Stimulated activated CD8-positive, alpha-beta memory T cell treated with anti-CD3 and anti-CD28 coated beads, Interleukin-4, amount 100 ng/mL, for 4 hours (primary cell): ENCODE measurements at places on chromosomes 5 and 9.
A peak's percentile ranks its signal among the peaks of the same experiment; 100 is the strongest.

GRCh38 chr5:72477176-72477575 is 30.0 kb downstream of the ZNF366 start:
- no peak for DNase-seq

GRCh38 chr5:159933531-159934485 is 17.5 kb downstream of the ADRA1B start:
- DNase-seq = no peak

GRCh38 chr5:119275146-119275545 is 80.7 kb upstream of the TNFAIP8 start:
- DNase-seq = no peak

DNA sequence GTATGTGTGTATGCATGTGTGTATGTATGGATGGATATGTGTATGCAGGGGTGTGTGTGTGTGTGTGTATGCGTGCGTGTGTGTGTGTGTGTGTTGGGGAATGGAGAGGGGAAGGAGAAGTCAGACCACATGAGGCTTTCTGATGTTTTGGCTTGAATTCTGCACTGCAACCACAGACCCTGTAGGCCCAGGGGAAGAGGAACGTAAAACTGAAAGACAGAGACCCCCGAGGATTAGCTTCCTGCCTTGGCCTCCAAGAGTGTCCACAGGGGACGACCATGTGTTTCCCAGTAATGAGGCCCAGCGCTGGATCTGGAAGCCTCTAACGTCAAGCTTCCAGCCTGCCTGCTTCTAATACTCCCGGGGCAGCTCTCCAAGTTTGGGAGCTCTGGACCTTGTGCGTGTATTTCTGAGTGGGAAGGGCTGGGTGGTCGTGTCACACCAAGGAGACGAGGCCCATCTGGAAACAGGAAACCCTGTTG is 5.8 kb downstream of the DCANP1 start:
- no peak for DNase-seq

DNA sequence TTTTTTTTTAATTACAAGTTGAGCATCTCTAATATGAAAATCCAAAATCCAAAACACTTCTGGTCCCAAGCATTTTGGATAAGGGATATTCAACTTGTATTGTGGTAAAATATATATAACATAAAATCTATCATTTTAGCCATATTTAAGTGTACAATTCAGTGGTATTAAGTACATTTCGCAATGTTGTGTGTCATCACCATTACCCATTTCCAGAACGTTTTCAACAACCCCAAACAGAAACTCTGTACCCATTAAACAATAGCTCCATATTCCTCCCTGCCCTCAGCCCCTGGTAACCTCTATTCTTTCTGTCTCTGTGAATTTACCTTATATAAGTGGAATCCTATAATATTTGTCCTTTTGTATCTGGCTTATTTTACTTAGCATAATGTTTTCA is 24.9 kb downstream of the TICAM2 start:
- no peak for DNase-seq

- DNase-seq = no peak
Measured at GRCh38 chr9:119052339-119053030, 316.8 kb downstream of the BRINP1 start.

DNA sequence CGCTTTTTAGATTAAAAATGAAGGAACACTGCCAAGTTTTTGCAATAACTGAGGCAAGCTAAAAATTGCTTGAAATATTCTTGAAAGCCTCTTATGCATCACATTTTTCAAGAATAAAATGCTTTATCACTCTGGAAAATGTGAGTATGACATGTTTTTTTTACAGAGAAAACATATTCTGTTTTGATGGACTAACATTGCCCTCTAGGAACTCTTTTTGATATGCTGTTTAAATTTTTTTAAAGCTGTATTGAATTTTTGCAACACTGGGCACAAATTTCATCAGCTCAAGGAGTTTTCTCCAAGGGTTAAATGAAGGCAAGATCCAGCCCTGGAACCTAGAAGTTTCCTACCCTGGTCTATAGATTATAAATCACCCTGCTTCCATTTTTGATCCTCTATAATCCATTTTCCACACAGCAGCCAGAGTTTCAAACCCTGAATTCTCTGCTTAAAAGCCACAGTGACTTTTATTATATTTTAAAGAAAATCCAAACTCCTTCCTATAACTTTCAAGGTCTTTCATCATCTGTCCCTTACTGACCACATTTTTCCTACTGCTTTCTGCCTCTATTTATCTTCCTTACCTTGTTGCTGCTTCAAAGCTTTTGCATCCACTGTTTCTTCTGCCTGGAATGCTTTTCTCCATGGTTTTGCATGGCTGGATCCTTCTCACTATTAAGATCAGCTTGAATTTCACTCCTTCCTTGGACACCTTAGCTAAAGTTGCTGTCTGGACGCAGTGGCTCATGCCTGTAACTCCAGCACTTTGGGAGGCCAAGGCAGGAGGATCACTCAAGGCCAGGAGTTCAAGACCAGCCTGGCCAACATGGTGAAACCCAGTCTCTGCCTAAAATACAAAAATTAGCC is 60.9 kb downstream of the IL31RA start:
- DNase-seq = no peak

DNA sequence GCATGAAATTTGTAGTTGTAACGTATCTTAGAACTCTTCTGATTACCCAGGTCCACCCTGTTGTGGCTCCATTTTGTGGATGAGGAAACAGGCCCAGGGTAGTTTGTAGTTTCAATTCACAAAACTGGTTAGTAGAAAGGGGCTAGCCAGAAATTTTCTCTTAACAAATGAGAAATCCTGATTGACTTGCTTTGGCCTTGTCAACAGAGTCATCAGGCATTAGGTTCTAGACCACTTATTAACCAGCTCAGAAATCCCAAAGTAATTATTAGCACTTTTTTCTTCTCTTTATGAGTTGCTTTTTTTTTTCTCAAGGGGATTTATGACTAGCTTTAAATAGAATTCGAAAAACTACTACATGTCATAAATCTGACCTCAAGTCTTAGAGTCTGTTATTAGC is 160.2 kb downstream of the SH3GL2 start:
- no peak for DNase-seq

- DNase-seq = no peak
Measured at GRCh38 chr9:122215663-122216062, 13.1 kb downstream of the LHX6 start.

- no peak for DNase-seq
Measured at GRCh38 chr9:77575785-77576184, 72.3 kb downstream of the GNA14 start.

DNA sequence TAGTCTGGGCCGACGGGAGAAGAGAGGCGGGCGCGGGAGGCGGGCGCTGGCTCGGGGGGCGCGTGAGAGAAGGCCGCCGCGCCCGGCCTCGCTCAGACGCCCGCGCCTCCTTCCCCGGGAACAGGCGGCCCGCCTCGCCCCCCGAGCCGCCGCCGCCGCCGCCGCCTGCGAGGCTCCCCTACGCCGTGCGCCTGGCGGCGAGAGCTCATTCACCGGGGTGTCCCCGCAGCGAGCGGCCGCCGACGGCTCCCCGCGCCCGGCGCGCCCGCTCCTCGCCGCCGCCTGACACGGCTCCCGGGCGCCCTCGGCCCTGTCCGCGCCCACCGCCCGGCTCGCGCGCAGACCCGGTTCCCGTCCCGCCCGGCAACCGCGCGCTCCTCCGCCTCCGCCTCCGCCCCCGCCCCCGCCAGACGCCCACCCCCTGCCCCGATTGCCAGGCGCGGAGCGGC is at the start of gene GNAQ:
Gene GNAQ, minus strand, starts transcription at position 368 of the 449 bp plus-strand sequence. CDS start 576 bp downstream, outside the sequence.
- DNase-seq = no peak

GRCh38 chr9:117725426-117725887 is 21.3 kb downstream of the TLR4 start:
- no peak for DNase-seq

DNA sequence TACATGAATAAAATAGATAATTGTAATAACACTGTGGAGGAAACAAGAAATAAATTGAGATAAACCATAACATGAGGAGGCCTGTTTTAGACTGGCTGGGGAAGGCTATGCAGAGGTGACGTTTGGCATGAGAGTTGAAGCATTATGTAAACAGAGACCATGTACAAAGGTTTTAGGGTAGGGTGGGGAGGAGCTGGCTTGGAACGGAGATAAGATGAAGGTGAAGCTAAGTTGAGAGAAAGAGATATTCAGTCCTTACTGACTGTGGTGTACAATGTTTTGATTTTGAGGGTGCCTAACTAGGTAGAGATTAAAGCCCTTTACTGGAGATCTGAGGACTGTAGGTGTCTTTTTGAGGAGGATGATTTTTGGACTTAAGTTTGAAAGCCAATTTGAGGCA is 17.8 kb downstream of the MAN2A1 start:
- DNase-seq = no peak

DNA sequence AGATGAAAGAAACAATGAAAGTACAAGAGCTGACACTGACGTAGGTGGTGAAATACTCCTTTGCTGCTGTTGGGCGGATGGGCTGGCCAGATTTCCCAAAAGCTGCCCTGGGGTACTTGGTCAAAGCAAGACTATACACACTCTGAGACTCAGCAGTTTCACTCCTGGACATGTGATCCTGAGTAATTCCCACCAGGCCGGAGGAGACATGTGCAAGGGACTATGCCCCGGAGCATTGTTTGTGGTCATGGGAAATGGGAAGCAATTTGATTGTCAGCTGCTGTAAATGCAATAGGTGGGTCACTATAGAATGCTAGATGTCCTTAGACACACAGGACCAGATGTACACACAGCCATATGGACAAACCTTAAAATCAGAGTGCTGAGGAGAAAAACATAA is 116.1 kb downstream of the DCP2 start:
- no peak for DNase-seq

- no peak for DNase-seq
Measured at GRCh38 chr5:176754376-176754973, 55.9 kb upstream of the UNC5A start.

DNA sequence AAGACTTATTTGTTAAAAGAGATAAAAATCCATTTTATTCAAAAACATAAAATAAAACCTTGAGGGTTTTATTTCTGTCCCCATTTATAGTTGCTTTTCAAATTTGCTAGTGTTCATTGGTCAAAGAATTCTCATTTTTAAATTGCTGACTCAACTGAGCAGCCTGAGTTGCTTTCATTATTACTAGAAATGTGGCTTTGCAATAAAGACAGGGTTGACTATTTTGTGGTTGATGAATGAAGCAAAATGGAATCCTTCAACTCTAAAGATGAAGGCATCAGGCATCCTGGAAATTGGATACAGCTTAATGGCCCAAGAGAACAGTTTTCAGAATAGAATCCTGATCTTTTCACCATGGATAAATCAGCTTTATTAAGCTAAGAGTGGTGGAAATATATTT is 23.9 kb upstream of the PPP3R2 start:
- DNase-seq = no peak

- no peak for DNase-seq
Measured at GRCh38 chr5:18465833-18466681, 831.8 kb downstream of the TAF11L14 start.

GRCh38 chr9:83935276-83935935 is 14.2 kb upstream of the KIF27 start:
- no peak for DNase-seq

GRCh38 chr9:133593587-133594253 is 15.5 kb downstream of the FAM163B start:
- no peak for DNase-seq

- no peak for DNase-seq
Measured at GRCh38 chr5:51202161-51202560, 181.1 kb upstream of the ISL1 start.

- DNase-seq = no peak
Measured at GRCh38 chr9:114023961-114024360, 54.1 kb downstream of the AMBP start.

- no peak for DNase-seq
Measured at GRCh38 chr9:136789523-136789937, 1.6 kb upstream of the TMEM141 start.

GRCh38 chr5:172770675-172771438 is at the start of gene DUSP1:
Gene DUSP1, minus strand, starts transcription at chr5:172771195. Its CDS starts 243 bp downstream, at chr5:172770952.
- peak; percentile 95 for DNase-seq

DNA sequence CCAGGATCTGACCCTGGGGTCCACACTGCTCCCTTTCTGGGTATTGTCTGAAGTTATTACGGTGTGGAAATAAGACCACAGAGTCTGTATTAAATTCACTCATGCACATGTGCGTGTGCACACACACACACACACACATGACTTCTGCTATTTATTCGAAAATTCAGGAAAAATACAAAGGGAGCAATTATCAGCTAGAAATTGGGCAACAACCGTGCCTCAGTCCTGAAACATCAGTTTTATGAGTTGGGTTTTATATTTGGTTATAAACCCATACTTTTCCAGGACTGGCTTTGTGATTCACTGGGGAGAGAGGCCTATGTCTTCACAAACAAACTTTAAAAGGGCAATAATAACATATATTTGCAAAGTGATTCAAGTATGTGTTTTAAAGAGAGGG is 90.2 kb downstream of the ANGPTL2 start:
- DNase-seq = no peak

DNA sequence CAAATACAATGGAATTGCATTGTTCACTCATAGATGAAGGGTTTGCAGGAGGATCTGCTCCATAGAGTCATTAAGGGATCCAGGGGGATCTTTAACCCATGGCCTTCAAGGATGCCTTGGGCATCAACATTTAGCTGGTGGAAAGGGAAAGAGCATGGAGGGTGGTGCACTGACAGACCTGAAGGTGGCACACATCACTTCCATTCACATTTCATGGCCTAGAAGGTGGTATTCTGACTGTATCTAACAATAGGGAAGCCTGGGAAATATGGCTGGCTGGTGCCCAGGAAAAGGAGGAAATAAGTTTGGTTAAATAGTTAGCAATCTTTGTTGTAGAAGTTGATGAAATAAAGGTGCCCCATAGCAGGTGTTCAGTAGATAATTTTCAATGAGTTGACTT is 230.2 kb downstream of the CD180 start:
- DNase-seq = no peak

- no peak for DNase-seq
Measured at GRCh38 chr9:112174965-112175795, at the start of gene SUSD1. Gene SUSD1, minus strand, starts transcription at chr9:112175297. Its CDS starts 62 bp downstream, at chr9:112175235.

GRCh38 chr9:121577166-121577565 is 74.3 kb upstream of the DAB2IP start:
- no peak for DNase-seq

DNA sequence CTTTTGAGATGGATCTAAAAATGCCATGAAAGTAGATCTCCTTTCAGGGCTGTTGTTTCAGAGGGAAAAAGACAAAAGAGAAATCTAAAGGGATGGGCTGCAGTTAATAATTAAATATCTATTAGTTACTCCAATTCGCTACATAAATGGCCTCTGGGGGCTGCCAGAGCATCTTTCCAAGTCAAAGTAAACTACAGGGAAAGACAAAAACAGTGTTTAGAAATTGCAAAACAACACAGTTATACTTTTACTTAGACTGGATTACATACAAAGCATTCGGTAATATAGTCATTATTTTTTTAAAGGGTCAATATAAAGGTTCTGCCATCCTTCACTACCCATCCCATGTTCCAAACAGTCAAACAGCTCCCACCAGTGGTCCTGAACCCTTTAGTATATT is 853.5 kb upstream of the DMAC1 start:
- no peak for DNase-seq

DNA sequence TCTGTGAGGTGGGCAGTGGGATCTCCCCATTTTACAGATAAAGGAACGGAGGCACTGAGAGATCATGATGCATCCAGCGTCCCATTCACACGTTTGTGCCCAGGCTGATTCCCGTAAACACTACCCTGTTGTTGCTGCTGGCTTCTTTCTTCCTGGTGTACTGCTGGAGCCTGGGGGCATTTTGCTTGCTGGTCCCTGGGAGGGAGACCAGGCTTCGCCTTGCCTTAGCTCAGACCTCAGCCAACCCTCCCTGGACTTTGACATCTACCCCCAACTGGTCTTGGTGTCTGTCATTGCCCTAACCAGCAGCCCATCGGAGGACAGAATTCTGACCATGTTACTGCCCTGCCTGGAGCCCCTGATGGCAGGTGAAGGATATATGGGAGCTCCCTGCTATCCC is 82.4 kb downstream of the ZNF618 start:
- no peak for DNase-seq

- DNase-seq = no peak
Measured at GRCh38 chr5:173056783-173057061, 570 bp downstream of the CREBRF start.
